ENCODE measurements at places on chromosomes 2 and 18.

GRCh38 chr2:11784747-11785610 lies 38.5 kb downstream of the LPIN1 start:
- peak; percentile 29 for DNase-seq

DNA sequence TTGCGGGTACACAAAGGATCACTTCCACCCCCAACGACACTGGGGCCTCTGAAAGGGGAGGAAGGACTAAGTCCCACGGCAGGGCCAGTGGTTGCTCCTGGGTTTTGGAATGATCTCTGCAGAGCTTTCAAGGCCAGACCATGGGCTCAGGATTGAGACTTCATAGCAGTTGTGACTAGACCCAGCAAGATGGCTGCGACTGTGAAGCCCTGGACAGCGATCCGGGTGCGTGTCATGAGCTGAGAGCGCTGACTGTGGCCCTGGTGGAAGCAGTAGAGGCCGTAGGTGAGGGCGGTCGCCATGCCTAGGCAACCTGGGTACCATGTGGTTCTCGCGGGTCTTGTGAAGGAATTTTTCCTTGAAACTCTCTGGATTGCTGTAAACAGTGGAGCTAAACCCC lies 27.3 kb downstream of the NCL start:
- DNase-seq: no peak

- DNase-seq: no peak
Measured at GRCh38 chr2:206647985-206648384, 5.7 kb downstream of the FAM237A start.

GRCh38 chr18:23387265-23387664 lies 65.8 kb upstream of the RIOK3 start:
- no peak for DNase-seq

DNA sequence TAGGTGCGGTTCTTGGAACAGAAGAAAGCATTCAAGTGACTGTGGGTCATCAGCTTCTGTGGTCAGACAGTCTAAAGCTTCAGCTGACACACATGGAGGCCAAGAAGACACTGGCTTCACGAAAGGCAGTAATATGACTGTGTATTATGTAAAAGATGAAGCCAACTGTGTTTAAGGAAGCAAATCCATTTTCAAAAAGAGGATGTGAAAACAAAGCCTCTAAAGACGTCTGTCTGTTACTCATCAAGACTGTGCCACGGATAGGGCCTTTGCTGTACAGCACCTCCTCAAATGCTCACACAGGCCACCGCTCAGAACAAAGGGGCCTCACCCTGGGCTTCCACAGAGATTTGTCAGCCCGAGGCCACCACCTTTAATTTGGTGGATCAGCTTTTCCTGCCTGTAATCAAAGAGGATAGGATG lies 21.1 kb upstream of the TMEM163 start:
- no peak for DNase-seq
